ENCODE measurements at places on chromosomes 13 and 19. TPM values are rescaled to one million over a fixed set of nuclear protein-coding genes. Genes with fewer than 3 reads are reported as not detected.
A peak's percentile ranks its signal among the peaks of the same experiment; 100 is the strongest.

DNA sequence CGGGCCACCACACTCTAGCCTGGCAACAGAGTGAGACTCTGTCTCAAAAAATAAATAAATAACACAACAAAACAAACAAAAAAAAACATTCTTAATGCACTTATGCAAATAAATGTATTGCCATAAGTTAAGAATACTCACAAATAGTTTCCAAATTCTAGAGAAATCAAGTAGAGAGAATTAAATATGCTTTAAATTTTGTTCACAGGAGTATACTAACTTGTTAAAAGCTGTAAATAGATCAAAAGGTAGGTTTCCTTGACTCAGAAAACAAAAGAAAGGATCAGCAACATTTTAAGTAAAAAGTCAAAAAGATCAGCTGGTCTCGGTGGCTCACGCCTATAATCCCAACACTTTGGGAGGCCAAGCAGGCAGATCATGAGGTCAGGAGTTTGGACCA lies 50.5 kb upstream of the ZNF429 start:
- no peaks in the 10 kb centered on the region for H3K4me1 ChIP-seq
- DNase-seq, result no peak
- H3K27ac ChIP-seq, result no peak overlapping the region
- H3K27me3 ChIP-seq, result no peaks in the 10 kb centered on the region
- H3K4me3 ChIP-seq, result peak overlapping the region; percentile 72

- no peaks in the 10 kb centered on the region for H3K4me1 ChIP-seq
- H3K4me3 ChIP-seq, result no peak overlapping the region
- H3K27me3 ChIP-seq, result no peaks in the 10 kb centered on the region
- no peak for DNase-seq
- no peaks in the 10 kb centered on the region for H3K36me3 ChIP-seq
These were observed 18.4 kb downstream of the BSPH1 start for GRCh38 chr19:47973529-47973928.

GRCh38 chr19:32692727-32693061 lies 1.1 kb downstream of the NUDT19 start:
- H3K4me1 ChIP-seq, result no peaks in the 10 kb centered on the region
- H3K36me3 ChIP-seq, result no peaks in the 10 kb centered on the region
- peak overlapping the region; percentile 56 for H3K4me3 ChIP-seq

The FAAP24 gene
- total RNA-seq, result 8.8 TPM

The SHC2 gene
- total RNA-seq, result 93.0 TPM

The ARHGAP33 gene
- 18.0 TPM for total RNA-seq
